ENCODE measurements at places on chromosomes 4 and X.

GRCh38 chr4:148162519-148162918, 279.7 kb downstream of the NR3C2 start:
- no peak for DNase-seq

DNA sequence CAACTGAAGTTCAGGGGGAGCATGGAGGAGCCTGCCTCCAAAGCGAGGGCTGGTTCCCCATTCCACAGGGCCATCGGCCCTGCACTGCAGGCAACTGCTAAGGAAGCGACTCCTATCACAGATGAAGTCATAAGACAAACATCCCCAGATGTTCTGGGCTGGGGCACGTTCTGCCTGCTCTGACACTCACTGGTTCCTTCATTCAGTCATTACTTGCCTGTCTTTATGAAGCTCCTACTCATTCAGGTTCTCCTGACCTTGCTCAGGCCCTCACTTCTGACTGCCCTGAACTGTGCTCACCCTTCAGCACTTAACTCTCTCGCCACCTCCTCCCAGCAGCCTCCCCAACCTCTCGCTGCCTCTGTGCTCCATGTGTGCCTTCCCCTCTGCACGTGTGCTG, 2.5 kb upstream of the SLC2A9 start:
- DNase-seq: no peak

DNA sequence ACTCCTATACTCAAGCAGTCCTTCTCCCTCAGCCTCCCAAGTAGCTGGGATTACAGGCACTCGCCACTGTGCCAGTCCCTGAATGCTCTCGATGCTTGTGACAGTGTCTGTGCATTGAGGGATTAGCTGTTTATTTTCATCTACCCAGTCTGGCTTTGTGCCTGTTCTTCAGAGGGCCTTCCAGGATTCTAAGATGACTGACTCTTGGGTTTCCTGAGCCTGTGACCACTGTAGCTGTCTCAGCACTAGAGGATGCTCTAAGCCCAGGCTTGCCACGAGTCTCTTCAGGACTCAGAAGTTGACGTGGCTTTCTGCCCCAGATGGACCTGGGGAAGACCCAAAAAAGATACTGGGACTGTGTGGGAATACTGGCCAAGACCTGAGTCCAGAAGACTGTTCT, 201.4 kb downstream of the ARHGAP10 start:
- DNase-seq: no peak

GRCh38 chrX:118373538-118373937, 27.6 kb downstream of the WDR44 start:
- DNase-seq: no peak

DNA sequence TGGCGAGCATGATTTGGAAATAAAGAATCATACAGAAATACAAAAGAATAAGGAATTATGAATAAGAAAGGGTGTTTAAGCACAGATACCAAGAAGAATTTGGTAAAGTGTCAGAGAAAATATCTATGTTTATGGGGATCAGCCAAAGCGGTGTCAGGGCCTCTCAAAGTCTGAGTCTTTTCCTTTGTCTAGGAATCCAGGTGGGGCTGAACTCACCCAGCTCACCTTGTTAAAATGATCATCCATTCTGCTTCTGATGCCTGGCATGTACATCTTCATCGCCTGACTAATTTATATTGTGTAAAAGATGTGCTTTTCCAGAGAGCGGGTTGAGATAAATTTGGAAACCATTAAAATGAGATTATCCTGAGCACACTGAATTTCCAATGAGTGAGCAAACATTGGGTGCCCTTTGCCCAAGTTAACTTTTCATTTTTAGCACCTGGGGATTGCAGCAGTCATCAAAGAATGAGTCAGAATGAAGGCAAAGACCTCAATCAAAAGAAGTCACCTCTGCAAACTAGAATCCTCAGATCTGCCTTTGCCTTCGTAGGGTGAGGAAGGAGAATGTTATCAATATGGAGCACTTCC, 141.9 kb upstream of the ANXA3 start:
- no peak for DNase-seq

- no peak for DNase-seq
Observed at GRCh38 chrX:53616946-53617345, 69.6 kb downstream of the HUWE1 start.

GRCh38 chrX:28321286-28321685, 266.0 kb upstream of the IL1RAPL1 start:
- DNase-seq: no peak

- no peak for DNase-seq
Observed at GRCh38 chrX:111411983-111412382, at the start of gene DCX. Gene DCX, minus strand, starts transcription at chrX:111412192. Its CDS starts 1,794 bp downstream, at chrX:111410398.

- no peak for DNase-seq
Observed at GRCh38 chr4:40848251-40848650, 98.5 kb downstream of the NSUN7 start.

GRCh38 chrX:20060961-20061748, 55.6 kb downstream of the MAP7D2 start:
- DNase-seq: no peak

GRCh38 chr4:99610605-99611175, 36.1 kb downstream of the MTTP start:
- DNase-seq: no peak

DNA sequence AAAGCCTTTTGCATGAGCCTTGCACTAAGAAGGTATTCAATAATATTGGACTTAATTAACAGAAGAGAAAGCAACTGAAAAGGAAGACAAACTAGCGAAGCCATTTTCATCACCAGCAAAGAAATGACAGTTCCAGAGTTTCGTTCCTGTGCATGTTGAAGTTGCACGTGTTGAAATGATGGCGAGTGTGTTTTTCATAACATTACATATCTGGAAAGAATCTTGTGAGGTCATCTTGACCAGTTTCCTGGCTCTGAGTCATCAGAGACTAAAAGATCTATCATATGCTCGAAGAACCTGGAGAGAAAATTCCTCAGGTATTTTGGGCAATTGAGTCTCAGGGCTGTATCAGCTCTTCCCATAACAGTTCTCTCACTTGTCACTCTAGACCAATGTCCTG, 106.2 kb upstream of the MAML3 start:
- DNase-seq: no peak

DNA sequence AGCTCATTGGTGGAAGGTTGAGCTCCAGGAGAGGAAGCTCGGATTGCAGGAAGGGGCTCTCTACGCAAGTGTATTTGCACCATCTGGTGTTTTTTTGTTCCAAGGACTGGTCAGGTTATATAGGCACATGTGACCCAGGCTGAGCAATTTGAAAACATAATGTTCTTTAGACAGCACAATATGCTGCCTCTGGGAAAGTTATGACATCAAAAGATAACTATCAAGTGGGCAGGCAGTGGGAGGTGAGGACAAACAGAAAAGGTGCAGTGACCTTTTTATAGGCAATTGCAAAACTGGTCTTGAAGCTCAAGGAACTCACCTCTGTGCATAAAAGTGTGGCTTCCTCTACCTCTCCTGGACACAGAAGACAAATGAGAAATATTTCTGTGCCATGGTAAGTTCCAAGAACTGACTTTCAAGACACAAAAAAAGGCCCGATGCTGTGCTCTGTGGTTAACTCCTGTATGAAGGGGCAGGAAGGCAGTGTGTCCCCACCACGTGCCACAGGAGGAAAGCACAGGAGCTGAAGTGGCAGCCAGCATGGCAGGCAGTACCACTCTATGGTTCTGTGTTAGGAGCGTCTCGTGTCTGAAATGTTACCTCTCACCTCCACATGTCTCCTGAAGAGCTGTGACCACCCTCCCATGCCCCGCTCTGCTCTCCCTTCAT, 128.6 kb downstream of the SHROOM3 start:
- DNase-seq: no peak

DNA sequence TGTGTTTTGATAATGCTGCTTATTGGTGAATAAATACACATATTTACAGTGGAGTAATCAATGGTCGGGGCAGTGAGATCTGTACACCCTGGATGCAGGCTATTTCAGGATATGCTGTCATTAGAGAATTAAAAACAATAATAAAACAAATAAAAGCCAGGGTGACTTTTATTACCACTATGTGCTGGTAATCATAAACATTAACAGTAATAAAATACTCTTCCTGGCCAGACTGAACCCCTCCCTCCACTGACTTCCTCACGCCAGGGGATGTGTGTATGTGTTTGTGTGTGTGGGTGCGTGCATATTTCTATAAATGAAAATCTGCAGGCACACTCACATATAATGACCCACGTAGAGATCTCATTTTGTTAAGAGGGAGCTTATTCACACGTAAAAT, 98.0 kb upstream of the MAP9 start:
- no peak for DNase-seq

DNA sequence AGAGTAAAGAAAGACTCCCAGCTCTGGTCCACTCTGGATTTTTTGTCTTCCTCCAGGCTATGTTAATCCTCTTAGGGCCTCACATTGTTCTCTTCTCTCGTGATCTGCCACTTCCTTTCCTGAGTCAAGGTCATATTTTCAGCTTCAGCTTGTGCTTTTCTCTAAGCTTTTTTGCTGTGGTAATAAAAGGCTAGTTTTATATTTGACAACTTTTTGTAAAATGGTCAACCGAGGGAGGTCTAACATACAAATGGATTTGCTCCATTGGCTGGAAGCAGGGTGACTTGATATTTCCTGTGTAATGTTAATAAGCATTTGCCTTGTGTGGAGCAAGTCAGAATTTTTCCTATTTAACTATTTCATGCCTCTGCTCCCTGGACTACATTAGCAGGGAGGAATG, 239.7 kb downstream of the RAB28 start:
- no peak for DNase-seq

DNA sequence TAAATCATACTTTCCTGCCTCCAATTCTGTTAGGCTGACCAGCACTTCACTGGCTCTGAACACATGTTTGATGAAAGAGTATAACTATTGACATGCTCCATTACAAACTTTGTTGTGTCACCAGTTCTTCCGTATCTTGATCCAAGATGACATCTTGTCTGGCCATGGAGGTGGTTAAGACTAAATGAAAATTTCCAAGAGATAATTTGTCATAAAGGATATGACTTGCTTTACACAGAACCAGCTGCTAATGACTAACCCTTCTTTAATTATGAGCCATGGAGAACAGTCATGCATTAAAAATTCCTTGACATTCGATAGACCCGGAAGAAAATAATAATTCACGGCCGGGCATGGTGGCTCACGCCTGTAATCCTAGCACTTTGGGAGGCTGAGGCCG, 17.7 kb upstream of the N4BP2 start:
- no peak for DNase-seq

DNA sequence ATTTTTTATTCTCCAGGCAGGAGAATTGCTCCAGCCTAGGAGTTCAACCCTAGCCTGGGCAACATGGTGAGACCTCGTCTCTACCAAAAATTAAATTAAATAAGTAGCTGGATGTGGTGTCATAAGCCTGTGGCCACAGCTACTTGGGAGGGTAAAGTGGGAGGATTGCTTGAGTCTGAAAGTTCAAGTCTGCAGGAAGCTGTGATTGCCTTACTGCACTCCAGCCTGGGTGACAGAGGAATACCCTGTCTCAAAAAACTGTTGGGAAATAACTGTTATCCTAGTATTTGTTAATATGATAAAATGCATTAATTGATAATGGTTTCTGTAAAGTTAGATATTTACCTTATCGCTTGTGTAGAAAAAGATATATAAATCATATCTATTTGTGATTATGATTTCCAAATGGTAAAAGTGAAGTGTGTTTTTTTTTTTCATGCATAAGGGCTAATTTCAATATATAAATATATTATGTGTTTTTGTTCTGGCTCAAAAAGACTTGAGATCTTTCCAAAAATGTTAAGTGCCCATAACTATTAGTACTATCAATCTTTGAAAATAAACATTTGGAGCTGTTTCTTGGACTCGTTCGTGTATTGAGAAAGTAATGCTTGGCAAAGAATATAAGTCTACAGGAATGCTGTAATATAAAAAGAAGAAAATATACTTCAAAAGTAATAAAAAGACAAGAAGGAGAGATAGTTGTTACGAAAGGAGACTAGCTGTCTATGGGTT, 396.6 kb downstream of the ADGRL3 start:
- no peak for DNase-seq

GRCh38 chrX:118553042-118553710, 57.6 kb downstream of the DOCK11 start:
- DNase-seq: no peak

GRCh38 chrX:6898371-6898770, 249.1 kb upstream of the STS start:
- no peak for DNase-seq

GRCh38 chr4:105909787-105910281, 14.6 kb downstream of the NPNT start:
- no peak for DNase-seq

GRCh38 chr4:146442801-146443200, 78.9 kb downstream of the SLC10A7 start:
- DNase-seq: no peak

- no peak for DNase-seq
Observed at GRCh38 chr4:159071178-159071968, 31.5 kb upstream of the RAPGEF2 start.

- no peak for DNase-seq
Observed at GRCh38 chrX:136487647-136488046, at the start of gene BRS3. Gene BRS3, plus strand, starts transcription at chrX:136487947. Its CDS starts 168 bp downstream, at chrX:136488115.

GRCh38 chrX:48802905-48803200, 986 bp downstream of the HDAC6 start:
- no peak for DNase-seq

DNA sequence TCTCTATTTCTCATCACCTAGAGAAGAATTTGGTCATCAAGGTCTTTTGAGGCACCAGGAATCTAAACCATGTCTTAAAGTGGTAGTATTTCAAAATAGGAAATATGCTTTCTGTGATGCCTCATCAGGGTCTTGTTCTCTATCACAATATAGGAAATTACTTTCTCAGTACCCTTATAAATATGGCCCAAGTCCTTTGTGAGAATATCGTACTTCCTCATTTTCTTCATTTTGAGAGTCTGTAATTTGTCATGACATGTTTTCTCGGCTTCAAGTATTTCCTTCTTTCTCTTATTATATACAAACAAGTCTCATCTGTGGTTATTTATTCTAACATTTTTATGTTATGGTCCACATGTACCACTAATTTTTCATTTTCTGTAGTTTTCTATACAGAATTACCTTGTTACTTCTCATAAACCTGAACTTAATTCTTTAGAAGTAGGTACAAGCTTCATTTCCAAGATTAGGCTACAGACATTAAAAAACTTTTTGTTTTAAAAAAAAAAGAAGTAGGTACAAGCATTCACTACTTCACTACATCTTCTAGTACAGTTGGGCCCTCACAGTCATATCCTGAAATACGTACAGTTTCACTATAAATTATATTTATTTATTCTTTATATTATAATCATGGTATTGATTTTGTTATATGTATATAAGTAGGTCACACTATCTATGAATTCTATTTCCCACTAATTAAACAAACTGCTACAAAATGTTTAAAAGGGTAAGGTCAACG, 54.4 kb downstream of the KLHL13 start:
- DNase-seq: no peak

GRCh38 chr4:24582235-24582832, 2.0 kb downstream of the DHX15 start:
- no peak for DNase-seq
